ENCODE measurements at places on chromosomes 12 and 14.

GRCh38 chr14:104865631-104866441 lies 768 bp downstream of the CEP170B start:
- DNase-seq: peak; percentile 79

DNA sequence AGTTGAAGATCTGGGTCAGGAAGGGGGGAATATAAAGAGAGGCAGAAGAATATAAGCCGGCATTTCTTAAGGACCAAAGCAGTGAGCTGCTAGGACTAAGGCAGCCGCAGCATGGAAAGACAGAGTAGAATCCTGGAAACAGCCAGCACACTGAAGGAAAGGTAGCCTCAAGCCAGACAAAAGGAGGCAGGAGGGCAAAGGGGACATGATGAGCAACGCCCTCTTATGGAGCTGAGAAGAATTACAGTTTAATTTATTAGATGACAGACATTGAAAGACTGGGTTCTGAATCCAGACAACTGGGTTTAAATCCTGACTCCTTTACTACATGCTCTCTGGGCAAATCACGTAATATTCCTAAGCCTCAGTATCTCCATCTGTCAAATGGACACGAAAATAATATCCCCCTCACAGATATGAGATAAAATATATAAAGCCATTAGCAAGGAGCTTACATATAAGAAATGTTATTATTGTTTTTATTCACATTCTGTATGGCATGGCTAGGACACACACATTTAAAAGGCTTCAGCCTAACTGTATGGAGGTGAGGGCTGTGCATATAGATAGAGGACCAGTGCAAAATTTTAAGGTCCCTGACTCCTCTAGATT lies 8.1 kb upstream of the PCED1B start:
- peak; percentile 11 for DNase-seq

DNA sequence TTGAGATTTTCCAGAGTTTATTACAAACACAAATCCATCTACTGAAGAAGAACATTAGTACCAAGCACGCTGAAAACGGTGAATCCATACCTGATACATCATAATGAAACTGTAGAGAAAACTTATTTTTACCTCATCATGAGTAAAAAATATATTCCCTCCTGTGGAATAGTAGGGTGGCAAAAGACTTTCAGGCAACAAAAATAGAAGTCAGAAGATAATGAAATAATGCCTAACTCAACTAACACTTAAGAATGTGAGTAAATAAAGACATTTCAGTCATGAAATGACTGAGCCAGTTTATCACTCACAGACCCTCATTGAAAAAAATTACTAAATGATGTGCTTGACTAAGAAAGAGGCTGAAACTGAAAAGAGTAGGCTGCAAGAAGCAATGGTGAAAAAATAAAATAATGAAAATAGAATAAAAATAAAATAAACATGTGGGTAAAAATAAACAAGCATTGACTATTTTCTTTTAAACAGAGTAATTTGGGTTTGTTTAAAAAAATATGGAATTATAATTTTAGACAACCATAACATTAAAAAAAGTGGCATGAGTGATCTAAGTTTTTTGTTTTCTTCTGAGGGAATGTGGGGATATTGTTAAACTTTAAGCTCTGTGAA lies 148.6 kb downstream of the ASCL1 start:
- no peak for DNase-seq

DNA sequence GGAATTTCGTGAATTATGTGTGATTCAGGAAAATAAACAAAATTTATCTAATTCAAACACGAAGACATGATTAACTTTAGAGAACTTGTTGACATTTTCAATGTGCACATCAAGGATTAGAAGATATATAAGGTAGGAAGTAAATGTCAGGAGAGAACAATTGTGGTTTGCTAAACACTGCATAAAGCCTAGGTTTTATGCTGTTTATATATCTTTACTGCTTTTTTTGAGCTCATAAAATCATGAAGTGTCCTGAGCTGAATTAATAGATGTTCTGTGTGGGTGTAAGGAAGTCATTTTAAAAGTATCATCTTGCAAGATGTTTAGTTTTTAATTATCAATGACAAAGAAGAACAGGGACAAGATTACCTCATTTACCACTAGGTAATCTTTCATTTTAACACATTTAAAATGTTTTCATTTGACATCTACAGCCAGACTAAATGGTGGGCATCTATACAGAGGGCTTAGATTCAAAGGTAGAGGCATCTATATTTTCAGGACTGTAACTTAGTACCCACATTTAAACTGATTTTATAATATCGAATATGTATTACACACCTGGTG lies 382.8 kb downstream of the ADAMTS20 start:
- DNase-seq: no peak

DNA sequence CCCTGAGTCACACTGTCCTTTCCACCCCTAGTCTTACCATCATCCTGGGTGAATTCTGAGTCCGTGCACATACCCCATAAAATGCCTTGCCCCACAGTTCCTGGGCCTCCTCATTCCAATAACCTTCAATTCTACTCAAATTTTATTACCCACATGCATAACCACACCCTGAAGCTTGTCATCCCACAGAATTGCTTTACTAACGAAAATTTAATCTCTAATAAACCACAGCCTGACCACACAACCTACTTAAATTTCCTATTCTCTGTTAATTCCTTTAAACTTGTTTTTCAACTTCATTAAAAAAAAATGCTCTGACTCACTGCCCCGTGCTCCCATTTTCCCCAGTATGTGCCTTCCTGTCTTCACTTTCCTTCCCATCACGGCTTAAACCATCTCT lies 205.9 kb downstream of the PHLDA1 start:
- peak; percentile 94 for DNase-seq

- no peak for DNase-seq
Measured at GRCh38 chr14:21965042-21965441, 291.4 kb upstream of the OR4E1 start.

DNA sequence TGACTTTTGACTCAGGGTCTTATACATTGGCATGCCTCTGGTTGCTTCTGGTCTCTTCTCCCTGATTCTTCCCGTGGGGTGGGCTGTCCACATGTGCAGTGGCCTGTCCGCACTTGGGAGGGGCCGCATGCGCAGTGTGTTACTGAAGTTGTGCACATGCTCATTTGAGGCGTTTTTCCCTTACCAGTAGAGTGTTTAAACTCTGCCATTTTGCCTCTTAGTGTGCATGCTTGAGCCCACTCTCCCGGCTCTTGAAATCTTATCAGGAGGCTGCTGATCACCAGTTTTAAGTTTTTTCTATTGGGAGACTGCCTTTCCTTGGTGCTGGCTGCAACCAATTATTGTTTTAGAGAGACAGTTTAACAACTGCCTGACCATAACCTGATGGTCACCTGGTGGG lies 32.1 kb upstream of the HECTD1 start:
- no peak for DNase-seq

- DNase-seq: peak; percentile 8
Measured at GRCh38 chr12:29396774-29397173, 15.8 kb upstream of the ERGIC2 start.

- DNase-seq: no peak
Measured at GRCh38 chr12:30603129-30603528, 92.5 kb downstream of the IPO8 start.

- peak; percentile 33 for DNase-seq
Measured at GRCh38 chr14:69008421-69008884, 29.4 kb upstream of the ACTN1 start.

GRCh38 chr14:71136386-71137060 lies 229.3 kb downstream of the PCNX1 start:
- DNase-seq: no peak

DNA sequence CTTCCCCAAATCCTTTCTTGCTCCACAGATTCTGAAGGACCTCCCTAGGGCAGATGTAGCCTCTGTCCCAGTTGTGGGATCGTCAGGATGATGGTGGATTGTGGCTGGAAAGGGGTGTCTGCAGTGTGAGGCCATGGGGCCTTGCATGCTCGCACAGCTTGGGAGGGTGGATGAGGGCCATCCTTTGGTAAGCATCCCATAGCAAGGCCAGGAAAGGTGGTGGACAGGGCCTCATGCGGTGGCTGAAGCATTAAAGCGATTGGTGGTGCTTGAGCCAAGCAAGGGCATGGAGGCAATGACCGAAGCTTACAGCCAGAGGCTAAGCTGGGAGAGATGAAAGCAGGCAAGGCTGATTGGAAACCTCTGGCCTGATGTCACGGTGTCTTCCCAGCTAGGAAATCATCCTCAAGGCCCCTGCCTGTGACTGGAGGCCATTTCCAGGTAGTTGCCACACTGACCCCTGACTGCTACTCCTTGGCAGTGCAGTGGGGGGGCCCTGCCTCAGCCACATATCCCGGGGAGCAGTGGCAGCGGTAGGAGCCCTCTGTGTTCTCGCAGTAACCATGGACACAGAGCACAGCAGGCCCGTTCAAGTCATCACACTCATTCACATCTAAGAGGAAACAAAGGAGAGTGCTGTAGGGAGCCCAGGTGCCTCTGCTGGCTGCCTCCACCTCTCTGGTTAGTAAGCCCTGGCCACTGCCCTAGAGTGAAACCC lies 7.0 kb downstream of the ISCA2 start:
- DNase-seq: no peak

DNA sequence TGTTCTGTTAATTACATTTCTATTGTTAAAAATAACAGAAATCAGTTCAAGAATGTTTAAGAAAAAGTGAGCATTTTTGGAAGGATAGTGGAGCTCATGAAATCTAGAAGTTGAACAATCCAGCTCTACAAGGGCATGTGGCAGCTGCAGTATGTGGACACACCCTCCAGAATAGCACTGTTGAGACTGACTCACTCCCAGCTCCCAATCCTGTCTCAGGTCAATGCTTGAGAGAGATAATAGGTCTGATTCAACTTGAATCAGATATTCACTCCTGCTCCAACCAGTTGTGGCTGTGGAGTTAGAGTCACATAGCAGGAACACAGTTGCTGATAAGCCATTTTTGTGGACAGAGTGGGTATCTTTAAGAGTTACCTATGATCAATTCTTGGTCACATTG lies 113.0 kb upstream of the NTF3 start:
- peak; percentile 74 for DNase-seq

DNA sequence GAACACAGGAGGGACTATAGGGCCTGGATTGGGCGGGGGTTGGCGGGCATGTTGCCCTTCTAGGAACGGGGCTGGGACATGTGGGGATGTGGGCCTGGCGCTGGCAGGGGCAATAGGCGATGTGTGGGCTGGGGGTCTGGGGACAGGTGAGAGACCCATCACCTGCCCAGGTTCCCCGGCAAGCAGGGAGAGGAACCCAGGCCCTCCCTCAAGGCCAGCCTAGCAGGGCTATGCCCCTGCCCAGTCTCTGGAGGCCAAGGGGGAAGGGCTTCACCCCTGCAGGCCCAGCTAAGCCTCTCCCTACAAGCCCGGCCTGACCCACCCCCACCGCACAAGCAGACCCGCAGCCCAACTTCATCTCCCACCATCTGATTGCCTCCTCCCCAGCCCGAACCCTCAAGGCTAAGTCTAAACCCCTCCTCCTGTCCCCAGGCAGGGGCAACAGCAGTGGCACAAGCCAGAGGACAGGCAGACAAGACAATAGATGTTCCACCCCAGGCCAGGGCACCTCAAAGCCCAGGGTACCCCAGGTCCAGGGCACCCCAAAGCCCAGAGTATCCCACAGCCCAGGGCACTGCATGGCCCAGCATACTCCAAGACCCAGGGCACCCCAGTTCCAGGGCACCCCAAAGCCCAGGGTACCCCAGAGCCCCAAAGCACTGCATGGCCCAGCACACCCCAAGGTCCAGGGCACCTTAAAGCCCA lies 6.5 kb downstream of the JAG2 start:
- no peak for DNase-seq

DNA sequence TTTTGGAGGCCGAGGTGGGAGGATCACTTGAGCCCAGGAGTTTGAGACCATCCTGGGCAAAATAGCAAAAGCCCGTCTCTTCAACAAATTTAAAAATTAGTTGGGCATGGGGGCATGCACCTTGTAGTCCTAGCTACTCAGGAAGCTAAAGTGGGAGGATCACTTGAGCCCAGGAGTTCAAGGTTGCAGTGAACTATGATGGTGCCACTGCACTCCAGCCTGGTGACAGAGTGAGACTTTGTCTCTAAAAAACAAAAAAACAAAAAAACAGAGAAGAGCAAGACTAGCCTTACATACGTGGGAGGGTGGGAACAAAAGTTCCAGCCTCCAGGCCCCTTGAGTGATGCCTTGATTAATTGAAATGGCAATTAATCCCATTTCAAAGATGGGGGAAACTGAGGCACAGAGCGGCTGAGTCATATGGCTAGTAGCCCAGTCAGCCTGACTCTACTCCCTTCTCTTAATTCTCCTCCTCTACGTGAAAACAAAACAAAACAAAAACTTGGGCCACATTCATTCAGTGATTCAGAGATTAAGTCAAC lies 3.3 kb upstream of the FAM222A start:
- DNase-seq: no peak

DNA sequence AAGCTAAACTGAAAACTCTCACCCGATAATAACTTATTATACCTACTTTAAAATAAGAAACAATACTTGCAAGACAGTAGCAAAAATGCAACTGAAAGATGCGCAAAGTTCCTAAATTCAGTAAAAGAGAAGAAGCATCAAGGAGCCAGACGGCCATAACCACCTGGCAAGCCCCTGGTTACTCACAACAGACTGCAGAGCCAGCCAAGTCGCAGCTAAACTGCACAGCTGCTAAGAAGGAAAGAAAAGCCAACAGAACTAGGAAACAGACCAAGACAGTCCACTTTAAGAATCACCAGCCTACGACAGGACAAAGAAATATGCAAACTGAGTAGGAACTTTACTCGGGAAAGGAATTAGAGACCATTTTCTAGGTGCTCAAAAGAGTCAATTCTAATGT lies 127.9 kb downstream of the TMTC1 start:
- DNase-seq: no peak

DNA sequence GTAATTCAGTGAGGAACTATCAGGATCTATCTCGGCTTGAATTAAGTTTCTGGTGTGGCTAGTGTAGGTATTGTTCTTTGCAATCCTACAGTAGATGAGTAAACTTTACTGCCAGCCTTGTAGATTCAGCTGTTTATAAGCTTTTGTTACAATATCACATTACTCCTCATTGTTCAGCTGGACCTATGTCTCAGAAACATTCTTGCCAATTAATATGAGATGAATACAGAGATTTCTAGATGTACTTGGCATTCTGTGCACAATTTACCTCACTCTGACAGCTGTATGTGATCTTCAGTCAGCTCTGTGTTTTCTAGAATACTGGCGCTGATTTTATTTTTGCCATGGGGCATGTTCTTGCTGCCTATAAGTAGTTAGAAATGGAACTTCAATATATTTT lies 55.7 kb downstream of the METTL25 start:
- DNase-seq: no peak

GRCh38 chr12:105705765-105706164 lies 375.3 kb downstream of the C12orf75 start:
- peak; percentile 59 for DNase-seq

- peak; percentile 76 for DNase-seq
Measured at GRCh38 chr12:60194678-60195077, 598.8 kb downstream of the SLC16A7 start.

DNA sequence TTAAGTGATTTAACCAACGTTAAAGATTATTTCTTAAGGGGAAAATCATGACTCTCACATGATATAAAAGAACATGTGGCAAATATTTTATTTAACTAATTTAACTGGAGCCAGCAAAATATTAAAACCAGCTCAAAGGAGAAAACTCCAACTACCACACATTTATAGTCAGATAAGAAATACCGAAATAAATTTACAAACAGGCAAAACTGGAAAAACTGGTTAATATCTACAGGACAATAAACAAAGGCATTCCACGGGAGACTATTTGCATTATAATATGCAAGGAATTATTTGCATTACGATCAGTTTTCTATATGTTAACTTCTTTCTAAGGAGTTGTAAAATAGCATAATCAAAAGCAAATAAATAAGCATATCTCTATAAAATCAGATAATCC lies 13.8 kb upstream of the BCL2L14 start:
- DNase-seq: no peak

GRCh38 chr14:34548472-34548981 lies 9.0 kb upstream of the EAPP start:
- peak; percentile 23 for DNase-seq

- no peak for DNase-seq
Measured at GRCh38 chr12:113422886-113423669, 898 bp downstream of the SDSL start.

Measured in EL (cell line).